Smooth muscle cell of the umbilical artery (primary cell): ENCODE measurements at places on chromosomes 6 and 20. TPM values are rescaled to one million over a fixed set of nuclear protein-coding genes. Genes with fewer than 3 reads are reported as not detected.

The GNAS-AS1 gene
- 0.89 and 1.5 TPM in 2 replicates for total RNA-seq

The NKAPL gene
- total RNA-seq = 0.89 and 1.9 TPM in 2 replicates

The EYS gene
- total RNA-seq = 0.05 TPM in 1 of 2 replicates, not detected in the other

The RAB44 gene
- total RNA-seq = not detected in 2 replicates

The MCM8 gene
- 3.9 and 12.0 TPM in 2 replicates for total RNA-seq

The CBFA2T2 gene
- total RNA-seq = 6.2 and 6.5 TPM in 2 replicates

The RGS17 gene
- 9.5 and 11.3 TPM in 2 replicates for total RNA-seq

The SLA2 gene
- total RNA-seq = not detected in 2 replicates

The EGFL8 gene
- total RNA-seq = 1.2 and 1.4 TPM in 2 replicates

The CYP21A2 gene
- 0.14 TPM in 1 of 2 replicates, not detected in the other for total RNA-seq

The ARG1 gene
- not detected in 2 replicates for total RNA-seq

The HDAC2 gene
- total RNA-seq = 78.7 and 158 TPM in 2 replicates

The IL17A gene
- not detected in 2 replicates for total RNA-seq

The BHLHE23 gene
- not detected in 2 replicates for total RNA-seq

The CLPSL2 gene
- not detected in 2 replicates for total RNA-seq

The SMOC2 gene
- total RNA-seq = not detected in 2 replicates

The STX11 gene
- 0.59 and 1.2 TPM in 2 replicates for total RNA-seq

The EYA2 gene
- not detected in 2 replicates for total RNA-seq

The LRRC73 gene
- 0.30 and 0.46 TPM in 2 replicates for total RNA-seq

The DDO gene
- under 0.01 and 0.23 TPM in 2 replicates for total RNA-seq

The SLC35D3 gene
- total RNA-seq = not detected in 2 replicates

The DDR1 gene
- 30.9 and 56.6 TPM in 2 replicates for total RNA-seq

The VGLL2 gene
- total RNA-seq = not detected in 2 replicates

The TRIM10 gene
- not detected in 2 replicates for total RNA-seq

The LRRC1 gene
- total RNA-seq = 11.9 and 15.7 TPM in 2 replicates

The ENPP4 gene
- 0.74 and 0.89 TPM in 2 replicates for total RNA-seq

The RUNX2 gene
- 5.0 and 8.3 TPM in 2 replicates for total RNA-seq

The PPIL6 gene
- total RNA-seq = 2.9 and 4.5 TPM in 2 replicates

The CPXM1 gene
- 1.1 and 3.9 TPM in 2 replicates for total RNA-seq

The MDFI gene
- total RNA-seq = 0.83 and 7.4 TPM in 2 replicates

The CGAS gene
- total RNA-seq = 5.6 and 7.1 TPM in 2 replicates

The SMPDL3A gene
- 5.1 and 24.1 TPM in 2 replicates for total RNA-seq

The ZBTB9 gene
- 3.9 and 8.0 TPM in 2 replicates for total RNA-seq

The INSM1 gene
- total RNA-seq = not detected in 2 replicates

The HLA-DQA1 gene
- not detected in 2 replicates for total RNA-seq

The OR2J3 gene
- total RNA-seq = not detected in 2 replicates

The HTR1E gene
- not detected in 2 replicates for total RNA-seq

The C6orf163 gene
- total RNA-seq = 0.59 and 2.3 TPM in 2 replicates

The TREM2 gene
- 0.14 TPM in 1 of 2 replicates, not detected in the other for total RNA-seq

The RAET1E gene
- 0.14 TPM in 1 of 2 replicates, not detected in the other for total RNA-seq

The AURKA gene
- 4.8 and 29.4 TPM in 2 replicates for total RNA-seq

The SOX4 gene
- 18.6 and 29.7 TPM in 2 replicates for total RNA-seq

The CYP39A1 gene
- total RNA-seq = 0.30 TPM in 1 of 2 replicates, not detected in the other

The ASIP gene
- total RNA-seq = not detected in 2 replicates

The DNPH1 gene
- 26.3 and 26.7 TPM in 2 replicates for total RNA-seq

The PPP1R3G gene
- total RNA-seq = 1.5 TPM in 2 replicates

The DIDO1 gene
- 33.3 and 55.6 TPM in 2 replicates for total RNA-seq

The ADAM33 gene
- total RNA-seq = 16.4 and 18.7 TPM in 2 replicates

The NOTCH4 gene
- total RNA-seq = 0.42 and 1.5 TPM in 2 replicates
